Epithelial cell of proximal tubule (primary cell): ENCODE measurements at places on chromosomes 6 and 20. TPM values are rescaled to one million over a fixed set of nuclear protein-coding genes. Genes with fewer than 3 reads are reported as not detected.

DNA sequence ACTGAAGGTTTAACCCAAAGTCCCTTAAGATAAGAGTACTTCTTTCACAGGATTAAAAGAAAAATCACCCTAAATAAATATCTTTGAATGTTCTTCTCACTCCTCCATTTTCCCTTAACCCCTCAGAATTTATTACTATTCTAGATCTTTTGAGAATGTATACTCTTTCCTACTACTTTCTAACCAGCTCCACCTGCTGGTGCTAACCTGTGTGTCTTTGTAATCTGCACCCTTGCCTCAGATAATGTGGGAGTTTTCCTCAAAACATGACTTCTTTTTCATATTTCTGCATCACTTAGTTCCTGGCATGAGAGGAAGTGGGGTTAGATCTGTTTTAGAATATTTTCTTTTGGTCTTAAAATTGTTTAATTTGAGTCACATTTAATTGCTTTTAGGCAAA is 394.2 kb downstream of the BMP2 start:
- DNase-seq = no peak

PRR3 gene
- 4.6 and 5.2 TPM in 2 replicates for total RNA-seq

ARMH2 gene
- not detected in 2 replicates for total RNA-seq

RFX6 gene
- total RNA-seq = not detected in 2 replicates
